Adipocyte (in vitro differentiated cells): ENCODE measurements at places on chromosomes 16 and 17.

- no peak for DNase-seq
Observed at GRCh38 chr17:35817196-35817595, 7.9 kb downstream of the TAF15 start.

GRCh38 chr17:12680407-12680897, 14.8 kb downstream of the MYOCD start:
- no peak for DNase-seq

- no peak for DNase-seq
Observed at GRCh38 chr16:80463751-80464495, 76.9 kb upstream of the DYNLRB2 start.

- DNase-seq = no peak
Observed at GRCh38 chr17:67575325-67575724, 142.4 kb upstream of the NOL11 start.

- peak; percentile 16 for DNase-seq
Observed at GRCh38 chr16:65660390-65660789, 538.5 kb upstream of the CDH11 start.

DNA sequence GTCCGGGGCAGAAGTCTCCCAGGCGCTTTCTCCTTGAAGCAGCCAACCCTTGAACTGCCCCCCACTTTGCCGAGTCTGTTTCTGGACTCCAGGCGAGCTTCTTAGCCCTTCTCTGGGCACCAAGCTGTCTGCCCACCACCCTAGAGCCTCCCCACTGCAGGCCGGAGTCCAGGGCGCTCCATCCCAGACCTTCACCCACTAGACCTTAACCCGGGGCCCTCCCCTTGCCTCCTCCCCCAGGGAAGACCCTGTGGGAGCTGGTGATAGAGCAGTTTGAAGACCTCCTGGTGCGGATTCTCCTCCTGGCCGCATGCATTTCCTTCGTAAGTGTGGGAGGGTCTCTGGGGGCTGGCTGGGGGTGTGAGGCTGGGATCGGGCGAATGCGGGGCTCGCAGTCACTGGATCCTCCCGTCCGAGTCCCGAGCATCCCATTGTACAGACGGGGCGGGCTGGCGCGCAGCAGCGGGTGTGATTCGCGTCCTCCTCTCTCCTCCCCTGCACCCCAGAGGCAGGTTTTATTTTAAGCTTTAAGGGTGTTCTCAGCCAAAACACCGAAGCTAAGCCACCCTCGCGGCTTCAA, 1.1 kb downstream of the ATP2A1 start:
- DNase-seq = no peak

DNA sequence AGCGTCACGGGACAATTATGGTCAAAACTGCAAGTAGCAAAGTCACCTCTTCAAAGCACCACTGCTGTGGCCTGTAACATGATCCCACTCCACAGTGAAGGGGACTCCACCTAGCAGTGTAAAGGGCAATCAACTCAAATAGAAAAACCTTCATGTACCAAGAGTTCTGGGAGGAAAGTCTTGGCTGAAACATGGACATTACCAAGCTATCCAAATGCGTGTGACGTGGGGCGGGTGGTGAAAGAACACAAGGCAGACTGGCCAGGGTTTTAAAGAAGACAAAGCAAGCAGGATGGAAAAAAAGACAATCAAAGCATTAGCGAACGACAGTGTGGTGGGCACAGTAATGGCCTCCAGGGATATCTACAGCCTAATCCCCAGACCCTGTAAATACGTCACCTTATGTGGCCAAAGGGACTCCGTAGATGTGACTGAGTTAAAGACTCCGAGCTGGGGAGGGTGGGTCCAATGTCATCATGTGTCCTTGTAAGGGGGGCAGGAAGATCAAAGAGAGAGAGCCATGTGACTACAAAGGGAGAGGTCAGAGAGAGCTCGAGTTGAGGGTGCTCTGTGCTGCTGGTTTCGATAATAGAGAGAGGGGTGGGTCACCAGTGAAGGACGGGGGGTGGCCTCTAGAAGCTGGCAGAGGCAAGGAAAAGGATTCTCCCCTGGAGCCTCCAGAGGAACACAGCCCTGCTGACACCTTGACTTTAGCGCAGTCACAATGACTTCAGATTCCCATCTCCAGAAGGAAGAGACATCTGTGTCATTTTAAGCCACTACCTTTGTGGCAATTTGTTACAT, 6.0 kb downstream of the HSDL1 start:
- peak; percentile 56 for DNase-seq

GRCh38 chr16:67967958-67968399, 458 bp downstream of the SLC12A4 start:
- DNase-seq = peak; percentile 86

DNA sequence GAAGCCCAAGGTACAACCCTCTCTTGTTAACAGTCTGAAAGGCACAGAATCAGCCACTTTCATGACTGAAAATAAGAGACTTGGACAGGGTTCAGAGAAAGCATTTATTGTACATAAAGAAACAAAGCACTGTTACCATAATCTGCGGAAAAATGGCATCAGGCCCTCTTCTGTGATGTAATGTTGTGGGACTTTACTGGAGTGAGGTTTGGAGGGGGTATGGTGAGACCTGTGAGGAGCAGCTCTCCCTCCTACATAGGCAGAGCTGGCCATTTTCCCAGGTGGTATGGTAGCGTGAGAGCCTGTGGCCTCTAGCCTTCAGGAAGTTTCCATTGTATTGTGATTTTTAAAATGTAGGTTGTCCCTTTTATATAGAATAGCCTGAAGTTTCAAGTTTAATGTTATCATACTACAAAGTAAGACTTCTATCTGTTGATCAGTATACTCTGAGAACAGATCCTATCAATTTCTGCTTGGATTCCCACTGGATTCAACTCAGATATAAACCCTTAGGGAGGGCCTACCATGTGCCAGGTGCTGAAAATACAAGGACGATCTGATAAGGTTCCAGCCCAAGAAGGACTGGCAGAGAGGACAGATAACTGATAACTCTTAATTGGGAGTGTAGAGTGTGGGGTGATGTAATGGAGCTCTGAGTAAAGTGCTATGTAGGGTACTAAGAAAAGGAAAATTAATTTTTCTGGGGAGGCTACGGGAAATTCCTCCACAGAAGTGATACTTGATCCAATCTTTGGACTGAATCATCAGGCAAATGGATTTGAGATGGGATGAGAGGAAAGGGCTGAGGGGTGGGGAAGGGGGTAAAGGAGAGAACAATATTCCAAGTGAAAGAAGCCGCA, 4.1 kb upstream of the YPEL2 start:
- DNase-seq = no peak
